Activated T-helper 2 cell treated with anti-CD3 and anti-CD28 coated beads, Interferon-gamma antibody, Interleukin-2, Interleukin-4, amounts not matched to agents 10 μg/mL and 5 μg/mL and 100 μg/mL, durations not matched to agents 14 hours and 24 hours and 36 hours (primary cell): ENCODE measurements at places on chromosomes 13 and 19.

GRCh38 chr13:32695602-32696250 is 109.5 kb downstream of the PDS5B start:
- DNase-seq: no peak

GRCh38 chr19:19579533-19580361 is 38.7 kb downstream of the PBX4 start:
- DNase-seq: no peak

DNA sequence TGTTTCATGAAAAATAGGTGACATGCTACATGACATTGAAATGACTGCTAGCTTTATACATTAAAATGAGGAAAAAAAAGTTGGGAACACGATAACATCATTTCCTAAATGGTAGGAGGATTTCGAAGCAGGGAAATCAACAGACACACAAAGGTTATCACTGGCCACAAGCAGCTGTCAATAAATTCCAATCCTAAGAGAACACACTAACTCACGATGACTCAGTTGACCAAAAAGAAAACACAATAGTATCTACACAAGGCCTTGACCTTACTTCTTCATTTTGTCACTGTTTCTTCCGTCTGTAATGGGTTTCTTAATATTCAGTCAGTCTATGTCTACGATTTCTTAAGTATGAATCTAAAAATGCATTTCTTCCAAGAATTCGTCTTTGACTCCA is 36.5 kb downstream of the STARD13 start:
- DNase-seq: no peak

DNA sequence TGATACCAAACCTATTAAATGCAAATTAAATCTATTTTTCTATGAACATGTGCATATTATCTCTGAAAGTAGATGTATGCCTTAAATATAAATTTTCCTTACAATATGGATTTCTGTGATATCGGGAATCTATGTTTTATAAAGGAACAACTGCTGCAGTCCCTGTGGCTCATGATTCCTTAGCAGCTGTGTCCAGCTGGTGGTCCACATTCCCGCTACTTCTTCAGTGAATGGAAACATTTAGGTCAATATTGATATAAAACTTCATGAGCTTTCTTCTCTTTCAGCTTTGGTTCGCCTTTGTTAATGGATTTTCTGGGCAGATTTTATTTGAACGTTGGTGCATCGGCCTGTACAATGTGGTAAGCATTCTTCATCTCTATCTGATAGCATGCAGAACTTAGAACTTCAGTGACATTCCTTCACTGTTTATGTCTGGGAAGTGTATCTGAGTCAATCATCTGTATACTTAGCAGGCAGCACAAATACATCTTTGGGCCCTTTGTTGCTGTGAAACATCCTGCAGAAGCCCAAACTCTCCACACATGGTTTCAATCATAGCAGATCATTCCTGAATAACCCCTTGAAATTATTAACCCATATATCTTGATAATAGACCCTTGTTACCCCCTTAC is 223.9 kb downstream of the SHISA2 start:
- no peak for DNase-seq

GRCh38 chr13:40983259-40983658 is 35.9 kb downstream of the ELF1 start:
- DNase-seq: no peak

DNA sequence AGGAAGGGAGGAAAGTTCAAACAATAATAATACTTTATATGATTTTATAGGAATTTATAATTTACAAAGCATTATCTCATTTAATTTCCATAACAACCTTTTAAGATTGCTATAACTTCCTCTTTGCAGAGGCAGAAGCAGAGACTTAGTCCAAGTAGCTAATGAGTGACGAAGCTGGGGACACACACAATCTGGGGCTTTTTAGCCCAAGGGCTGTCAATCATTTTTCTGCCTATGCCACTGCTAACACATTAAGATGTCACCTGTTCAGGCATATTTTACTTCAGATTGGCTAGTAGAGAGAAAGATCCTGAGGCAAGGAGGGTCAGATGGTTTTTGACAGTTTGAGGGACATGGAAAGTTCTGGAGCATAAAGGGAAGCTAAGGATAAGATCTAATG is 12.6 kb downstream of the SCEL start:
- no peak for DNase-seq
